ENCODE measurements at places on chromosomes 1 and 21. TPM values are rescaled to one million over a fixed set of nuclear protein-coding genes. Genes with fewer than 3 reads are reported as not detected.
A peak's percentile ranks its signal among the peaks of the same experiment; 100 is the strongest.

- DNase-seq, result peak; percentile 22
These were observed 6.2 kb downstream of the MED8 start for GRCh38 chr1:43383449-43383848.

DNA sequence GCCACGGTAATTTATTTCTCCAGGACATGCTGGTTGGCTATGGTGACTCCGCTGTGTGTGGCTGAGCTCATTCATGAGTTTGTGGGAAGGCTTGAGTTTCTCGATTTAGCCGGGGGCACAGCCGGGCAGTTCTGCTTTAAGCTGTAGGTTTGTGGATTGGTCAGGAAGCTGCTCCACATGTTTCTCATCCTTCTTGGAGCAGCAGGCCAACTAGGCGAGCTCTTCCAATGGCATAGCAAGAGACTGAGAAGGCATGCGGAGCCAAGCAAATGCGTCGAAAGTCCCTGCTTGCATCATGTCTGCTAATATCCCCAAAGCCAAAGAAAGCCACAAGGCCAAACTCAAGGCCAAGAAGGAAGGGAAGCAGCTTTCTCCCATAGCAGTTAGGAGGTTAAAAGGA, 71.6 kb upstream of the GREM2 start:
- no peak for DNase-seq

DNA sequence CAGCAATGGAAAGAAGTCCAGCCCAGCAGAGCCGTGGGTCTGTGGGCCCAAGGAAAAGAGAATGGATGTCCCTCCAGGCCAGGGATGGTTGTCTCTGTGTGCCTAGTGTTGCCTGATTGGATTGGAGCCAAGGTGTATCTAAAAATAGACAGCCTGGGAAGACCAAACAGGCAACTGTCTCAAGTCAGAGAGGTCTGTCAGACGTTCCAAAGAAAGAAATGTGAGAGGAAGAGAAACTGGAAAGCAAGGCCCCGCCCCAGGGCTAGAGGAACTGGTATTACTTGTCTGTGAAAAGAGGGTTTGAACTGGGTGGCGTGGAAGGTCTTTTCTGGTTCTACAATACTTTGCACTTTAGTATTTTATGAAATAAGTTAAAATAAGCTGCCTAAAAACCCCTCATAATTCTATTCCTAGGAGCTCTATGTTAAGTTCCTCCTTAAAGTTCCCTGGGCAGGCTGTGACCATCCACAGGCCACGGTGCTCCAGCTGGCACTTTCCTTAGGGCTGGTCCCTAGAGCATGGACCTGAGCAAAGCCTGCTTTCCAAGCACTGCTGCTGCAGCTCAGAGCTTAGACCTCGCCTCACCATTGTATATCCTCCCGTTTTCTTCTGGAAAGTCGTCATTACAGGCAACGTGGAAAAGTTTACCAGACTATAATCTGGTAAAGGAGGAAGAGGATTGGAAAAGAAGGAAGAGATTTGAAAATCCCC, 151.6 kb downstream of the DISC1 start:
- no peak for DNase-seq

The LCE1A gene
- not detected for total RNA-seq

DNA sequence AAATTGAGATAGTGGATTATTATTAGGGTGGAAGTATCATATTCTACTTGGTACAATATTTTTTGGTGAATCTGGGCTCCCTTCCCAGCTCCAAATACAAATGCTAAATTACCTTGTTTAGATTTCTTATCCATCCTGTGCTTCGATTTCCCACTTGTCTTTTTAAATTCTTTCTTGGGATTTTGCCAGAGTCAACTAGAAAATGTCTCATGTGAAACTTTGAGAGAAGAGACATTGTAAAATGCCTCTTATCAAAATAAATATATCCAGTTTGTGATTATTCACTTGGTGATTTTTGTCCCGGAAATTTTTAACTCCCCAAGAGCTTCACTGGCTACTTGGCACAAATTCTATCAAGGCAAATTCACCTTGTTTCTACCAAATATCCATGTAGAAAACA, 202.0 kb downstream of the FMN2 start:
- peak; percentile 16 for DNase-seq

The LEPR gene
- 4.1 TPM for total RNA-seq

GRCh38 chr1:51147394-51147793, 45.4 kb downstream of the C1orf185 start:
- DNase-seq, result no peak

DNA sequence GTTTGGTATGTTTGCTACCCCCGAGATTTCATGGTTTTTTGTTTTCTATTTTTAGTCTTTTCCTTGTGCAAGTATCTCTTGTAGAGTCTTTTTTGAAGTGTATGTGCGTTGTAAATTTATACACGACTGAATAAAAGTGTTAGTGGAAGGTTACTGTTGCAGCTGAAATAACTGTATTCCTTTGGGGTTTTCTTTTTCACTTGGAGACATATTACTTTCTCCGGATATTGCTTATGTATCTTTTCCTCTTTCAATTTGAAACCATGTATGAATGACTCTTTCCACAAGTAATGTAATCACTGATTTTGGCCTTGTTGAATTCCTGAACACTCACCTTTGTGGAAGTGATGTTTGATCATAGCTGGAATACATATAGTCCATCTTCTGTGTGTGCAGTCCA, 956 bp downstream of the URB2 start:
- no peak for DNase-seq

- peak; percentile 10 for DNase-seq
These were observed 5.4 kb downstream of the MEAF6 start for GRCh38 chr1:37509181-37509580.

DNA sequence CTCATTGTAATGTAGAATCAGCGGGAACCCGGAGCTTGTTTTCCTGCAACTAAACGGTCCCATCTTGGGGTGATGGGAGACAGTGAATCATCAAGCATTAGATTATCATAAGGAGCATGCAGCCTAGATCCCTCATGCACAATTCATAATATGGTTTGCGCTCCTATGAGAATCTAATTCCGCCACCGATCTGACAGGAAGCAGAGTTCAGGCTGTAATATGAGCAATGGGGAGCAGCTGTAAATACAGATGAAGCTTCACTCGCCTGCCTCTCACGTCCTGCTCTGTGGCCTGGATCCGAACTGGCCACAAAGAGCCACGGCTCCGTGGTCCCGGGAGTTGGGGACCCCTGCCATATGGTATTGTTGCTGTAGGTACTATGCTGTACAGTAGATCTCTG, 1.6 kb downstream of the IFI44 start:
- no peak for DNase-seq

- DNase-seq, result no peak
These were observed 45.4 kb downstream of the SELENOF start for GRCh38 chr1:86868477-86868876.

- DNase-seq, result no peak
These were observed 300.0 kb downstream of the AJAP1 start for GRCh38 chr1:4954392-4954791.

- no peak for DNase-seq
These were observed 88.2 kb downstream of the IARS2 start for GRCh38 chr1:220182111-220182510.

The KRTAP7-1 gene
- total RNA-seq, result not detected

The DMRTA2 gene
- total RNA-seq, result not detected

DNA sequence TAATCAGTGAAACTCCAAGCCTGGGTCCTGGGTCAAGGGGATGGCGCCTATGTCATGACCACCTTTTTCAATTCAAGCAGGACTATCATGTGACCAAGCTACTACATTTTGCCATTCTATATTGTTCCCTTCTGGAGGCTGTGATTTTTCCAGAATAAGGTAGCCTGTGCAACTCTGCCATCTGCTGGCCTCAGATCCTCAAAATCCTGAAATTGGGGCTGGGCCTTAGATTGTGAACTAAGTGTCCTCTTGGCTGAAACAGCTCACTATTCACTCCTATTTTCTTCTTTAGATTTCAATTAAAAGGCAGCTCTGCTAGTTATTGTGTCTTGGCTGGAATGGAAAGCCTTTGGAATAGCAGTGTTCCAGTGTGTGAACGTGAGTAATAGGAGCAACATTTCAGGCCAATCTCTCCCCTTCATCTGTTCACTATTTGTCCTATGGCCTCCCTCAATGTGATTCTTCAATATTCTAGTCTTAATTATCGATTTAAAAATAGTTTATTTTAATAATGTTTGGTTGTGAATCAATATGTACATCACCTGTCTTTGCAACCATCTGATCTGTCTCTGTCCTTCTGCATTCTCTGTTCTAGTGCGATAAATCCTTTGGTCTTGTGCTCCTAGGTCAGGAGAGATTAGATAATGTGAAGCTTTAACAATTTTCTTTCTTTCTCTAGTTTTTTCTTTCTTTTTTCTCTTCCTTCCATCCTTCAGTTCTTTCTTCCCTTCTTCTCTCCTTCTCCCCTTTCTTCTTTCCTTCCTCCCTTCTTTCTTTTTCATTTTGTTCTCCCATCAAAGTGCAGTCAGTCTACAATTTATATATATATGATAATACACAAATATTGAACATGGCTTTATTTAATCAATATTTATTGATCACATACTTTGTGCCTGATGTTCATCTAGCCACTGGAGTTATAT, 69.8 kb downstream of the CR1 start:
- peak; percentile 23 for DNase-seq

- DNase-seq, result peak; percentile 8
These were observed 37.2 kb downstream of the GNPAT start for GRCh38 chr1:231278100-231278790.

DNA sequence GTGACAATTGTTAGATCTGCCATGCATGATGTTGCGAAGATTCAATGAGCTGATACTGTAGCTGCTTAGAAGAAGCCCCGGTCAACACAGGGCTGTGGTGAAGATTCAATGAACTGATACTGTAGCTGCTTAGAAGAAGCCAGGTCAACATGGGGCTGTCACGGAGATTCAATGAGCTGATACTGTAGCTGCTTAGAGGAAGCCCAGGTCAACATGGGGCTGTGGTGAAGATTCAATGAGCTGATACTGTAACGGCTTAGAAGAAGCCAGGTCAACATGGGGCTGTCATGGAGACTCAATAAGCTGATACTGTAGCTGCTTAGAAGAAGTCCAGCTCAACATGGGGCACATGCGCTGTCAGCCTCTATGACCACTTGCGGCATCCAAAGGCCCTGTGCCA, 18.8 kb upstream of the BACE2 start:
- no peak for DNase-seq

- DNase-seq, result no peak
These were observed 7.8 kb downstream of the HEYL start for GRCh38 chr1:39631361-39632322.

- no peak for DNase-seq
These were observed 90.5 kb upstream of the TTC34 start for GRCh38 chr1:2891923-2892448.

GRCh38 chr1:155910621-155911121, 478 bp downstream of the RIT1 start:
- DNase-seq, result peak; percentile 46

GRCh38 chr1:24383381-24383940, 30.1 kb downstream of the STPG1 start:
- DNase-seq, result no peak
